ENCODE measurements at places on chromosomes 12 and 14.

- no peak for DNase-seq
These were observed 789.2 kb upstream of the FBXO33 start for GRCh38 chr14:40221428-40221827.

- DNase-seq, result peak; percentile 45
These were observed 686 bp downstream of the B4GALNT1 start for GRCh38 chr12:57632073-57632957.

GRCh38 chr12:123906711-123907420 lies 65.8 kb downstream of the CCDC92 start:
- no peak for DNase-seq

DNA sequence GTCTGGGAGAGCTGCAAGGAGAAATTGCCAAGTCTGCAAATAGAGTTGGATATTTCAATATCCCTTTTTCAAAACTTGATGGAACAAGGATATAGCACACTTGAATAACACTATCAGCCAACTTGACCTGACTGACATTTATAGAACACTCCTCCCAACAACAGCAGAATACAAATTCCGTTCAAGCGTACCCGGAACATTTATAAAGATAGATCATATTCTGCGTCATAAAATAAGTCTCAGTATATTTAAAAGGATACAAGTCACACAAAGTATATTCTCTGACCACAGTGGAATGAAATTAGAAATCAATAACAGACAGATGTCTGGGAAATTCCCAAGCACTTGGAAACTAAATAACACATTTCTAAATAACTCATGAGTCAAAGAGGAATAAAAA lies 29.0 kb upstream of the MEG3 start:
- DNase-seq, result no peak

GRCh38 chr14:89067293-89067972 lies 243.0 kb downstream of the TTC8 start:
- no peak for DNase-seq

DNA sequence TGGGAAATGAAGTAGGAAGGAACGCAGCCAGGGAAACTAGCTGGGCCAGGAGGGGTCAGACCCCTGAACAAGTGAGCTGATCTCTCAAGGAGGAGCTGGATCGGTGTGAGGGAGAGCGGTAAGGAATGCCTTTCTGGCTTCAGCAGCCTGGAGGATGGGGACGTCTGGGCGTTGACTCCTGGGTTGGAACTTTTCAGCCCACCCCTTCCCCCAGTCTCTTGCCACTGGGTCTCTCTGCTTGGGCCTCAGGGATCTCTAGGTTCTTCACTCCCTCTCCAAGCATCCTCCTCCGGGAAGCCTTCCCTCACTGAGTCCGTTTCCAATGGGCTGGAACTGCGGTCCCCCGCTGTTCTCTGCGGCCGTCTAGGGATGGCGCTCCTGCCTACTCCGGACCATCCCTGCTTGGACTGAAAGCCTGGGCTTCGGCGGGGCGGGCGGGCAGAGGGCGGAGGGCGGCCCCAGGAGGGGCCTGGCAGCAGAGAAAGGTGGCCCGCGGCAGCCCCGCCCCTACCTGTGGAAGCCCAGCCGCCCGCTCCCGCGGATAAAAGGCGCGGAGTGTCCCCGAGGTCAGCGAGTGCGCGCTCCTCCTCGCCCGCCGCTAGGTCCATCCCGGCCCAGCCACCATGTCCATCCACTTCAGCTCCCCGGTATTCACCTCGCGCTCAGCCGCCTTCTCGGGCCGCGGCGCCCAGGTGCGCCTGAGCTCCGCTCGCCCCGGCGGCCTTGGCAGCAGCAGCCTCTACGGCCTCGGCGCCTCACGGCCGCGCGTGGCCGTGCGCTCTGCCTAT lies at the start of gene KRT7:
Gene KRT7, plus strand, starts transcription at position 570 of the 788 bp plus-strand sequence. Its CDS starts 54 bp downstream, at position 624.
- no peak for DNase-seq

- DNase-seq, result no peak
These were observed at the start of gene RTL1 for GRCh38 chr14:100903672-100904185. Gene RTL1, minus strand, starts transcription at chr14:100903722. Its CDS starts 18,934 bp downstream, at chr14:100884788.

DNA sequence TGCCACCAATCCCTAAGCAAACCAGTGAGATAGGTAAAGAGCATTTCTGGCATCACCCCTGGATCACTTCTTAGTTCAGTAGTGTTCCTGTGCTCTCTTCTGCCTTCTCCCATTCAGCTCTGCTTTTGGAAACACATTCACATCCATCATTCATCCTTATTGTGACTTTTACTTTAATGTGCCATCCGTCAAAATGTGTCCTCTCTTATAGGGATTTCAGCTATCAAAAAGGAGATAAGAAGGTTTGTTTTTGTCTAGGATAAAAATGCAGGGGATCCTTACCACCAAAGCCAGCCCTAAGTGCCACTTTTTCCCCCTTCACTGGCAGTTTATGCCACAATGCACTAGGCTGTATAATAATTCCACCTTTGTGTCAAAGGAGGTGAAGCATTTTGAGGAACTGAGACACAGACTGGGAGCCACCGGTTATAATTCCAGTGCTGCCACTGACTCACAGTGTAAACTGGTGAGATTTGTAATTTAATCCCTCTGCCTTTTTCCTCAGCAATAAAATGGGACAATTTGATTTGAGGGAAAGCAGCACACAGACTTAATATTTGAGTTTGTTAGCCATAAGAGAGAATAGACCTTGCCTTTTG lies 158.6 kb downstream of the PAX9 start:
- no peak for DNase-seq

- no peak for DNase-seq
These were observed 47.9 kb upstream of the OR4E1 start for GRCh38 chr14:21721504-21721903.

GRCh38 chr12:2333491-2334195 lies 280.9 kb downstream of the CACNA1C start:
- DNase-seq, result no peak

GRCh38 chr14:99262977-99263448 lies 9.0 kb downstream of the BCL11B start:
- peak; percentile 45 for DNase-seq

- DNase-seq, result no peak
These were observed 143.3 kb upstream of the BCL2L14 start for GRCh38 chr12:11927286-11927935.

DNA sequence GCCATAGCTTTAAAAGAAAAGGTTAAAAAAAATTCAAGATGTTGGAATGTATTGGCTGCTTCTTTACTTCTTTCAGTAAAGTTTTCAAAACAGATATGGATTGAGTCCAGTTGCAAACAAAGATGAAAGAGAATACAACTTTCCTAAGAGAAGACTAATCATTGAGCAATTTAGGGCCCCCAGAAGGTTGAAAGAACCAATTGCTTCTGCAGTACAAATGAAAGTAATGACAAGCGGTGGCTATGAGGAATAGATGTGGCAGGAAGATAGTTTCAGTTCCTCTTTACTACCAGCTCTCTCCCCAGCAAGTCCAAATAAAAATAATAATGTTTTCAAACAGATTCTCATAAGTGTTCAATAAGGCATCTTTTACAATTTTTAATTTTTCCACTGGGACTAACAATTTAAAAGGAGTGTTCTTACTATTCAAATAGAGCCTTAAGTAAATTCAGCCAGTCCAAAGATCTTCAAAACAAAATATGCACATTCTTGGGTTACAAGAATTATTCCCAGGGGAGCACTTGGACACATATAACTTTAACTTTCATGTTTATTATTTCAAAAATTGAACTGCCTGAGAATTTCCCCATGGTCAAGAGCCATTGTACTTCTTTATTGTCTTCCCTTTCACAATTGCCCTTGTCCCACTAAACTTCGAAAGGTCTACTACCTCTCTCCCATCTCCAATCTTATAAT lies 62.3 kb upstream of the PPP1R12A start:
- no peak for DNase-seq

- no peak for DNase-seq
These were observed 36.4 kb downstream of the NFKBIA start for GRCh38 chr14:35368139-35368460.

DNA sequence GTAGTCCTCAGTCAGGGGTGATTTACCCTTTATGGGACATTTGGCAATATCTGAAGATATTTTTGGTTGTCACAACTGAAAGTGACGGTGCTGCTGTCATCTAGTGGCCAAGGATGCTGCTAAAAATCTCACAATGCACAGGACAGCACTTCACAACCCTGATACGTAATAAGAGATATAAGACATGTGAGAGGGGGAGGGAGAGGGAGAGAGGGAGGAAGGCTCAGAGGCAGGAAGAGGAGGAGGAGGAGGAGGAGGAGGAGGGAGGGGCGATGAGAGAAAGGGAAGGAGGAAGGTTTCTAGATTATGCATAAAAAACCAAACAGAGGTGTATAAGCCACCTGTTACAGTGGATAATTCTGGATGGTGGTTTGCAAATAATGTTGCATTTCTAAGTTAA lies 14.3 kb downstream of the MYL2 start:
- DNase-seq, result no peak

GRCh38 chr12:46386877-46387629 lies 14.5 kb upstream of the SLC38A2 start:
- DNase-seq, result no peak

GRCh38 chr12:70686299-70686698 lies 49.1 kb upstream of the PTPRB start:
- DNase-seq, result no peak

GRCh38 chr12:115716551-115716950 lies 560.9 kb downstream of the MED13L start:
- DNase-seq, result no peak

DNA sequence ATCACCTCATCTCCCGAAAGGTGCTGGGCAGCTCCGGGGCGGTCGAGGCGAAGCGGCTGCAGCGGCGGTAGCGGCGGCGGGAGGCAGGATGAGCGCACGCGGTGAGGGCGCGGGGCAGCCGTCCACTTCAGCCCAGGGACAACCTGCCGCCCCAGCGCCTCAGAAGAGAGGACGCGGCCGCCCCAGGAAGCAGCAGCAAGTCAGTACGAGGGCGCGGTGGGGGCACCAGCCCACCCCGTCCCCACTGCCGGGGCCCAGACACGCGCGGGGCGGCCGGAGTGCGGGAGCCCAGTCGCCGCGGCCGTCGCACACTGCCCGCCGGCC lies 862 bp downstream of the HMGA2 start:
- DNase-seq, result no peak

- no peak for DNase-seq
These were observed 46.9 kb upstream of the CAND1 start for GRCh38 chr12:67222302-67222701.

DNA sequence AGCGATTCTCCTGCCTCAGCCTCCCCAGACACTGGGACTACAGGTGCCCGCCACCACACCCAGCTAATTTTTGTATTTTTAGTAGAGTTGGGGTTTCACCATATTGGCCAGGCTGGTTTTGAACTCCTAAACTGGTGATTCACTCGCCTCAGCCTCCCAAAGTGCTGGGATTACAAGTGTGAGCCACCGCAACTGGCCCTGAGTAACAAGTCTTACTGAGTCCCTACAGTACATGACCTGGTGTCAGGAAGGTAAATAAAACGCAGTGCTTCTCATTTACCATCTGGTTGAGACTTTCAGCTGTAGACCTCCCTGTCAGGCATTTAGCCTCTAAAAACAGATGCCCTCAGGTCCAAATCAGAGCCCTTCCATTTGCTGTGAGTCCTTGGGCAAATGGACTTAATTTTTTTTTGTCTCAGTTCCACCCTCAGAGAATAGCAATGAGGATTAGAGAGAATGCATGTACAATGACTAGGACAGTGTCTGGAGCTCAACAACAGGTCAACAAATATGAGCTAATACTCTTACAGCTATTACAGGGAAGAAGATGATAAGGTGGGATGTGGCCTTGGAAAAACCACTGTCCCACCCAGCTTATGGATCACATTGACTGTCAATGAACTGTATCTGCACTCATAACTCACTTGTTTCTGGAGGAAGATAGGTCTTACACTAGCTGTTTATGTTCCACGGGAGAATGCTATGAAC lies 70.5 kb downstream of the PHLDA1 start:
- no peak for DNase-seq

DNA sequence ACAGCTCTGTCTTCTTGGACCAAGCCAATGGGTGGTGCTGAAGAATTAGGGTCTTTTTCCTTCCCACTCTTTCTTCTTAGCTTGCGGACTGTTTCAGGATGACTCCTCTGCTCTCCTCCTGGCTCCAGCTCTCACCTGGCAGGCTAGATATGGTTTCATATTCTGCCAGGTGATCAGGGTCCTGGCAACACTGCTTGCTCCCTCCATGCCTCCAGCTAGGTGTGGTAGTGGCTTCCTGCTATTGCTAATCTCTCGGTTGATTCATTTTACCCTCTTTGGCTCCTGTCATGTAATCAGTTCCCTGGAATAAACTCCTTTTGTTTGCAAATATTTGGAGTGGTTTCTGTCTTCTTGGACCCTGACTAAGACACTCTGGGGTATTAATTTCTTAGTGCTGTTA lies 4.3 kb upstream of the GZMH start:
- no peak for DNase-seq

DNA sequence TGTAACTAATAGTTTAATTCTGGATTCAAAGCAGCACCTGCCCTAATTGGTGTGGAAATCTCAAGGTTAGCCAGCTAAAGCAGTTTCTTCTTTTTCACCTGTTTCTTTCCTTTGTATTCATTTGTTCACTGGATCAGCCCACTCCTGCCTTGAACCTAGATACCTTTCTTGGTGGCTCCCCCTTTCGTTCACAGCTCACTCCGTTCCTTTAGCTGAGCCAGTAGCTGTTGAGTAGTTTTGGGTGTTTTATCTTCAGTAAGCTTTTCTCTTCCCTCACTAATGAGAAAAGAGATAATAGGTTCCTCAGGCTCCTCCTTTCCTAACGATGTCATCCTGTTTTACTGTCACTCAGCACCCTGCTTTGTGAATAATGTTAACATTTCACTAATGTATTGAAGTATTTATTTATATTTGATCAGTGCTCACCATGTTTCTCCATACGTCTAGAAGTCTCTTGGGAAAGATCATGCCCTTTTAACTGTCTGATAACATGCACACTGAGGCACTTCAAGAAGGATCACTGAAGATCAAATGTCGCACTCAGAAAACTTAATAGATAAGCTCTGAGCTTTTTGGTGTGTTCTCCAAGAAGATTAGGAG lies 121.1 kb downstream of the TGFB3 start:
- DNase-seq, result no peak

- DNase-seq, result no peak
These were observed 26.3 kb downstream of the CLMN start for GRCh38 chr14:95293449-95293848.

GRCh38 chr14:75711105-75711795 lies 50.2 kb downstream of the TTLL5 start:
- DNase-seq, result no peak

DNA sequence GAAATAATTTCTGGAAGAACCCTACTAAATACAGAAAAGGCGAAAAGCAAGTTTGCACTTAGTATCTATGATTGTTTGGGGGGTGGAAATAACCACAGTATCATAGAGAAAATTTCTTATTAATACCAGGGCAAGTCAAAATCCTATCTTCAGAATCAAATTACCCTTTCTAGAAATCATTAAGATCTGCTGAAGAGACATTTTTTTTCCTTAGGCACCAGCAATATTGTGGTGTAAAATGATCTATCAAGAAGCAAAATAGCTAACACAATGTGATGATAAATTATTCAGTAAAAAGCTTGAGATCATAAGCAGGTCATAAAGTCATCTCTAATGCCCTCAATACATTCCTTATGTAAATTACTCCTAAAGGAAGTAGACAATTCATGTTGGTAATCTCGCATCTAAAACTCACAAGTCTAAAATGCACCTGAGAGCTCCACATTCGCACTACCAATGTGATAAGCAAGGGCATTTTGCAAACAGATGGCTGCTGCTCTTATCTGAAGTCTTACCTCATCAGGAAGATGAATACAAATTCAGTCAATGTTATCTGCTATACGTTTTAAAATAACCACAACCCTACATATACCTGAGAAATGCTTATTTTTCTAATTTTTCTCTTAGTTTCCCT lies 14.6 kb downstream of the HEATR5A start:
- no peak for DNase-seq

Measured in activated T-cell treated with anti-CD3 and anti-CD28 coated beads, Interleukin-2, amount 50 U/mL, for 1 hour (primary cell).